ENCODE measurements at places on chromosomes 7 and 10. TPM values are rescaled to one million over a fixed set of nuclear protein-coding genes. Genes with fewer than 3 reads are reported as not detected.

DNA sequence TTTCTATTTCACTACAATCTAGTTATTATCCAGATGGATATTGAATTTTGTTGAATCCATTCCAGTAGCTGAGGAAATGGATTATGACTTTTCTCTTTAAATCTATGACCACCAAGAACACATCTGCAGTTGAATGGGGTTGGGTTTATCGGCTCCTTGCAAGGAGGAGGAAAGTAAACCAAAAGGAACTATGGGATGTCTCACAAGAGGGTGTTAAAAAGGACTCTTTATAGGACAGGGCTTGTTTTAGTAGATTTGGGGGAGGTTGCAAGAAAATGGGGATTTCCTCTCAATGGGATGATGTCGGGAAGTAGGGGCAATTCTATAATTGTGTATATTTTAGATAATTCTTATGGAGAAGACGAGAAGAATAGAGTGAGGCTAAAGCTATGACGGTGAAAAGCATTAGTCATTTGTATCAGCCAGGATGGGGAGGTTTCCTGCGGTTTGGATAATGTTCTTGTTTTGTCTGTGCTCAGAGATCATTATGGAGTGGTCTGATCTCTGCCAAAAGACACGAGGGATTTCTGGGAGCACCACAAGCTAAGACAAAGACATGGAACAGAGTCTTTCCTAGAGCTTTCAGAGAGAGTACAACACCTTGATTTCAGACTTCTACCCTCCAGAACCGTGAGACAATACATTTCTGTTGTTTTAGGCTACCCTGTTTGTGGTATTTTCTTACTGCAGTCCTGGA lies 5.3 kb upstream of the LRRC61 start:
- peak; percentile 98 for DNase-seq
- no peaks in the 10 kb centered on the region for H3K27me3 ChIP-seq
- H3K27ac ChIP-seq: peak overlapping the region; percentile 55
- H3K4me3 ChIP-seq: no peak overlapping the region
- no peaks in the 10 kb centered on the region for H3K36me3 ChIP-seq

DNA sequence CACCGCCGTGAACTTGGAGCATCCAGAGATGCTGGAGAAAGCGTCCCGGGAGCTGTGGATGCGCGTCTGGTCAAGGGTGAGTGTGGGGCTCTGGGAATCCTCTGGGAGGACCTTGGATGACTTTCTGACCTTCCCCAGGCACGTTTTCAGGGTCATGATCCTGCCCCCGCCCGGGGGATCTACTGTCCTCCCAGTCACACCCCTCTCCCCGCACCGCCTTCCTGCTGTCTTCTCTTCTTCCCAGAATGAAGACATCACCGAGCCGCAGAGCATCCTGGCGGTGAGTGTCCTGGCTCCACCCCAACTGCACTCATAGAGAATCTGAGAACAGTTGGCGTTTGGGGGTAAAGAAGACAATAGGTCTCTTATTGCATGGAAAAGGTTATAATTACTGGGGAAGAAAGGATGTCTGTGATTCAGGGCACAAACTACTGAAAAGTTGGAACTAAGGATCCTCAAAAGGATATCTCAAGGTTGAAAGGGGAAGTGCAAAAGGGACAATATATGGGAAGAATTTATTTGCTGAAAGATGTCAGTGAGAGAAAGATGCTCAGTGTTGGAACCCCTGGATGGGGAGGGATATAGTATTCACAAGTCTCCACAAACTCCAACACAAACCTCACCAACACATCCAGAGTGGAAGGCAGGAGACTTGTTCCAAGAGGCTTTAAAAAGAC lies 1.9 kb downstream of the GSTK1 start:
- no peaks in the 10 kb centered on the region for H3K4me1 ChIP-seq
- DNase-seq: no peak
- H3K27me3 ChIP-seq: no peaks in the 10 kb centered on the region
- H3K4me3 ChIP-seq: no peak overlapping the region

GRCh38 chr7:25861164-25861496 lies 290.9 kb upstream of the NFE2L3 start:
- peaks cover 77% of the 10 kb centered on the region for H3K27me3 ChIP-seq

- H3K36me3 ChIP-seq: no peaks in the 10 kb centered on the region
- no peak overlapping the region for H3K4me3 ChIP-seq
- H3K27ac ChIP-seq: no peak overlapping the region
- no peak for DNase-seq
- H3K27me3 ChIP-seq: peaks cover 3% of the 10 kb centered on the region
Observed at GRCh38 chr7:142894112-142894984, 8.8 kb upstream of the TRPV6 start.

- peak overlapping the region; percentile 32 for H3K27ac ChIP-seq
- H3K4me1 ChIP-seq: peaks cover 12% of the 10 kb centered on the region
- no peaks in the 10 kb centered on the region for H3K36me3 ChIP-seq
- no peaks in the 10 kb centered on the region for H3K27me3 ChIP-seq
- peak overlapping the region; percentile 17 for H3K4me3 ChIP-seq
Observed at GRCh38 chr7:14233076-14233867, 243.8 kb upstream of the ETV1 start.

The GPR26 gene
- 0.09 TPM for total RNA-seq

The POT1 gene
- total RNA-seq: 14.6 TPM

The BLNK gene
- total RNA-seq: not detected

The SLC26A5 gene
- total RNA-seq: not detected

The MPP7 gene
- total RNA-seq: 6.9 TPM

The PARP12 gene
- total RNA-seq: 58.5 TPM
